Immature natural killer cell (primary cell): ENCODE measurements at places on chromosomes 2 and 18. TPM values are rescaled to one million over a fixed set of nuclear protein-coding genes. Genes with fewer than 3 reads are reported as not detected.

Gene VWA3B
- not detected for polyA plus RNA-seq

Gene UPP2
- polyA plus RNA-seq = not detected

Gene CHCHD5
- polyA plus RNA-seq = 65.1 TPM

DNA sequence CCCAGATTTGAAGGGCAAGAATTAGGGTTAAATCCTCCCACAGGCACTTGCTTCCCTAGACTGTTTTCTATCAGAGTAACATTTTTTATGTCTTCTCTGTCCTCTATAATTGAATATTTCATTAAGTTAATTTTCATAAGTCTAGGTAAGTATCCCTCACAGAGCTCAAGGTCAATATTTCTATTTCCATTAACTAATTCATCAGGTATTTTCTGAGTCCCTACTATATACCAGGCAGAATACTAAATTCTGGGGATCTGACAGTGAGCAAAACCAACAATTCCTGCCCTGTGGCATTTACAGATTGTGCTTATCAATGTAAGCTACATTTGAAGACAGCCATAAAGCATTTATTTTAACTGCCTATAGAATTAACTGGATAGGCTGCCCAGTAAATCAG, 86.4 kb upstream of the RBBP8 start:
- H3K27me3 ChIP-seq = no peaks in the 10 kb centered on the region
- H3K27ac ChIP-seq = no peak overlapping the region
- no peak for DNase-seq
- H3K4me1 ChIP-seq = no peaks in the 10 kb centered on the region
- H3K4me3 ChIP-seq = no peak overlapping the region
- no peaks in the 10 kb centered on the region for H3K36me3 ChIP-seq

GRCh38 chr18:72458271-72458670, 85.9 kb downstream of the CBLN2 start:
- H3K27ac ChIP-seq = no peak overlapping the region
- no peaks in the 10 kb centered on the region for H3K36me3 ChIP-seq
- no peak overlapping the region for H3K4me3 ChIP-seq
- DNase-seq = no peak

- H3K27me3 ChIP-seq = no peaks in the 10 kb centered on the region
- H3K36me3 ChIP-seq = peaks cover 5% of the 10 kb centered on the region
- DNase-seq = no peak
- H3K4me1 ChIP-seq = no peaks in the 10 kb centered on the region
- H3K27ac ChIP-seq = no peak overlapping the region
Measured at GRCh38 chr2:61091485-61091884, 25.8 kb downstream of the SANBR start.

DNA sequence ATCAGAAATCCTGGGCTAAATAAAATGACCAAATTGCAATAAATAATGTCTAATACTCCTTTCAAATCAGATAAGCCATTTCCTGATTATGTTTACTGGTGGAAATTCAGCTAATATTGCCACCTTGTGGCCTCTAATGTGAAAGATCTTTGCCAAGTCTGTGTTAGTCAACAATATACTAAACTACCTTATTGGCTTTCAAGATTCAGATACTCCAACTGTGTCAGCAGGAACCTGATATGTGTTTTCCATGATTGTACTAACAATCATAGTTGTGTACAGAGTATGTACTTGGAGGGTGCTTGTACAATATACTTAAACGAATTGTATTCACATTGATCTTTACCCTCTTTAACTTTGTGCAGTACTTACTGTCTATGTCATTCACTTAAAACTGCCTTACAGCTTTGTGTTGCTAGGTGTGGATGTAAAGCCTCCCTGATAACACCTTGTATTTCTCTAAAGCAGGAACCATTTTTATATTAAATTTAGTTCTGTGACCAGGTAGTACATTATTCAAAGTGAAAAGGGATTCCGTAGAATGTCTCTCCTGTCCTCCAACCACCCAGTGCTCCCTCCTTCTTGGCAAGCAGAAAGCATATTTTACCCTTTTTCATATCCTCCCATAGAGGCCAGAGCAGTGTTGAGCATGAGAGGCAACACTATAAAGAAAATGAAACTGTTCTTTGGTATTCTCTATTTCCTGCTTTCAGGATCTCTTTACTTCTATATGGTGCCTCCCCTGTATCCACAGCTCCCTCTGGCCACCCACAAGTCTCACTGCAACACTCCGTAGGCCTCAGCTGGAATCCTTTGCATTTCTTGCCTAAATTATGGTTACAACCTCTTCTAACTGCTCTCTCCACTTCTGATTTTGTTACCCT, 75.2 kb upstream of the C2orf15 start:
- peak; percentile 13 for DNase-seq
- no peaks in the 10 kb centered on the region for H3K36me3 ChIP-seq
- H3K27ac ChIP-seq = no peak overlapping the region
- no peaks in the 10 kb centered on the region for H3K27me3 ChIP-seq
- H3K4me3 ChIP-seq = no peak overlapping the region
- no peaks in the 10 kb centered on the region for H3K4me1 ChIP-seq

DNA sequence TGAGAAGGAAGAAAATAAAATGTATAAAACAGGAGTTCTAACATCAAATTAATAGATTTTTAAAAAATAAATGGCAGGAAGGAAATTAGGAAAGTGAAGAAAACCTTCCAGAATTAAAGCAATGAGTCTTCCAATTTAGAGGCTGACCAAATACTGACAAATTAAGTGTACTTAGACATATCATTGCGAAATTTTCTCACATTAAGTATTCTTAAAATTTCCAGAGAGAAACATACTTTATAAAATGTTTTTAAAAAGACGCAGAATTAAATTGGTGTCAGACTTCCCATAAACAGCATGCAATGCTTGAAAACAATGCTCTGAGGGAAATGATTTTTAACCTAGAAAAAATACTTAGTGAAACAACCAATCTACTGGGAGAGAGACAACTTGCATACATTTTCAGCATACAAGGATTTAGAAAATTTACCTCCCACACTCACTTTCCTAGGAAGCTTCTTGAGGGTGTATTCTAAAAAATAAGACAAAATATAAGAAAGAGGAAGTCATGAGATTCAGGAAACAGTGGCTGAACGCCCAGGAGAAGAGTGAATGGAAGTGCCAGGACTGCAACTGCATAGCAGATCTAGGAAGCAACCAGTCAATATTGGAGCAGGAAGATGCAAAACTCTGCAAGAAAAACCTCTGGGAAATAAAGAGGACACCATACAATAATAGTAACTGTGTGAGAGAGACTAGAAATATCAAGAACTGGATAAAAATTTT, 339.9 kb downstream of the ADCYAP1 start:
- no peaks in the 10 kb centered on the region for H3K27me3 ChIP-seq
- no peaks in the 10 kb centered on the region for H3K36me3 ChIP-seq
- no peak overlapping the region for H3K27ac ChIP-seq

- no peaks in the 10 kb centered on the region for H3K4me1 ChIP-seq
- no peaks in the 10 kb centered on the region for H3K27me3 ChIP-seq
- no peak overlapping the region for H3K27ac ChIP-seq
- no peak overlapping the region for H3K4me3 ChIP-seq
Measured at GRCh38 chr2:100045000-100045399, 97.4 kb downstream of the AFF3 start.

GRCh38 chr2:205066081-205066480, 520.8 kb downstream of the PARD3B start:
- no peak overlapping the region for H3K4me3 ChIP-seq
- no peak overlapping the region for H3K27ac ChIP-seq
- DNase-seq = no peak
- H3K4me1 ChIP-seq = no peaks in the 10 kb centered on the region
- H3K27me3 ChIP-seq = peaks cover 4% of the 10 kb centered on the region

DNA sequence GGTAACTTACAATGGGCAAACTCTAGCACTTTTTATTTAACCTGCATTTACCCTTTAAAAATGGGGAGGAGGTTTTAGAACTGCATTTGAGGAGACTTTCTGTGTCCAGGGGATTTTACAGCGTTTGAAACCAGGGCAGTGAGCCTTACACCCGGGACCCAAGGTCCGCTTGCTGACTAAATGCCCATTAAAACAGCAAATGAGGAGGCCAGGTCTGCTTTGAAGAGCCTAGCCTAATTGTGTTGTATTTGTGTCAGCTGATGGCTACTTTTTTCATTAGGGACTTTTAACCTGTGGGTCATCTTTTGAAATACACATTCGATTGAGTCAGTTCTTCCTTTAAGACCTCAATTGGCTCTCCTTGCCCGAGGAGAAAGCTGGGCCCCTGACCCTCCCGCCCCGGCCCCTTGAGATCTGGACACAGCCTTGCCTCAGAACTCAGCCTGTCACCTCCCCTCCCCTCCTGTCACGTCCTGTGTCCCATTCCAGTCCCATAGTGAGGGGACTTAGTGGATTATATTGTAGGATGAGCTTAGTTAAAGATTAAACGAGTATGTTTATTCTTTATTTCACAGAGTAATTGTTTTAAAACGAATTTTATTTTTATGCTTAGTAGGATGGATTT, 69.0 kb downstream of the KLHL29 start:
- no peak for DNase-seq
- H3K4me3 ChIP-seq = no peak overlapping the region
- peaks cover 23% of the 10 kb centered on the region for H3K4me1 ChIP-seq
- H3K36me3 ChIP-seq = no peaks in the 10 kb centered on the region
- H3K27me3 ChIP-seq = peaks cover 12% of the 10 kb centered on the region

DNA sequence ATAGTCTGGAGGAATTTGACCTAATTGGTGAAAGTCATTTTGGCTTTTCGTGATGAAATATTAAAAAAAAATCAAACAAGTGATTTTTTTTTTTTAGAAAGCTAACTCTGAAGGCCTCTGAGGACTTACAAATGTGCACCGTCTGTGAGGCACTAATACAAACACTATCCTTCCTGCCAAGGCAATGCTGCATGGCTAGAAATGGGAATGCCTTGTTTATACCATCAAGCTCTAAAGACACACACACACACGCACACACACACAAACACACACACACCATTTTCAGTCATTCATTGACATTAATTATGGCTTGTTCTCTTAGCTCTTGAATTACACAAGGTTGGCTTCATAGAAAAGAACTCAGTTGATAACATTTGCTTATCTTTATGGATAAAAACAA, 1242.0 kb upstream of the ACVR2A start:
- no peak for DNase-seq
- no peak overlapping the region for H3K27ac ChIP-seq
- no peak overlapping the region for H3K4me3 ChIP-seq

DNA sequence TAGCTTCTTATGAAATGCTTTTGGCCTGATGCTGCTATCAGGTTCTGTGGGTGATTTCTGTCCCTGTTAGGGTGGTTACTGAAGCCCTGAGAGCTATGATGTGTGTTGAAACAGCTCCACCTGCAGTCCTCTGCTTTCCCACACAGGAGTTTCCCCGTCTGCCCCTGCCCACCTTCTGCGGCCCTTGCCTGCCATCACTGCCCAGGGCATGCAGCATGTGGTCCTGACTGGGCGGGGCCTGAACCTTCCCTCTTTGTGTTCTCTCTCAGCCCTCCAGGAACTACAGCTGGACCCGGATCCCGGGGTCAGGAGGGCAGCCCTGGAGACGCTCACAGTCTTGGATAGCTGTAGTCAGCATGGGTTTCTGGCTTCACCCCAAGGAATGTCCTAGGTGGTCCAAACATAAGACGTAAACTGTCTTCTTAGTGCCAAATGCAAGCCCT, 21.4 kb downstream of the HJURP start:
- no peaks in the 10 kb centered on the region for H3K27me3 ChIP-seq
- H3K4me3 ChIP-seq = no peak overlapping the region
- H3K27ac ChIP-seq = no peak overlapping the region
- no peaks in the 10 kb centered on the region for H3K36me3 ChIP-seq
- no peak for DNase-seq

DNA sequence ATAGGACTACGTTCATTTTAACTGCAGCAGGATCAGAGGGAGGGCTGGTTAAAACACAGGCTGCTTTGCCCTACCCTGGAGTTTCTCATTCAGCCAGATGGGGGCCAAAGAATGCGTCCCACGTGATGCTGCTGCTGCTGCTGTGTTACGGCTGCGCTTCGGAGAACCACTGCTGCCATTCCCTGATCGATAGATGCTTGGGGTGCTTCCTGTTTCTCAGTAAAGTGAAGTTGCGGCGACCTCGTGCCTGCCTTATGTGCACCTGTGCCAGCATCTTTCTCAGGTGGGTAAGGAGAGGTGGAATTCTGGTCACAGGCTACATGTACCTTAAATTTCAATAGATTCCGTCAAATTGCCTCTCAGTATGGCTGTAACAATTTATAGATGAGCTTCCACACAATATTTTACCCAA, 24.7 kb upstream of the TOGARAM2 start:
- H3K27ac ChIP-seq = no peak overlapping the region
- H3K27me3 ChIP-seq = peaks cover 2% of the 10 kb centered on the region
- peaks cover 8% of the 10 kb centered on the region for H3K4me1 ChIP-seq
- H3K36me3 ChIP-seq = no peaks in the 10 kb centered on the region

- DNase-seq = peak; percentile 81
- peak overlapping the region; percentile 64 for H3K4me3 ChIP-seq
- H3K27ac ChIP-seq = peak overlapping the region; percentile 96
- H3K4me1 ChIP-seq = peaks cover 66% of the 10 kb centered on the region
- H3K27me3 ChIP-seq = peaks cover 13% of the 10 kb centered on the region
Measured at GRCh38 chr18:63161761-63162195, 157.8 kb downstream of the BCL2 start.

DNA sequence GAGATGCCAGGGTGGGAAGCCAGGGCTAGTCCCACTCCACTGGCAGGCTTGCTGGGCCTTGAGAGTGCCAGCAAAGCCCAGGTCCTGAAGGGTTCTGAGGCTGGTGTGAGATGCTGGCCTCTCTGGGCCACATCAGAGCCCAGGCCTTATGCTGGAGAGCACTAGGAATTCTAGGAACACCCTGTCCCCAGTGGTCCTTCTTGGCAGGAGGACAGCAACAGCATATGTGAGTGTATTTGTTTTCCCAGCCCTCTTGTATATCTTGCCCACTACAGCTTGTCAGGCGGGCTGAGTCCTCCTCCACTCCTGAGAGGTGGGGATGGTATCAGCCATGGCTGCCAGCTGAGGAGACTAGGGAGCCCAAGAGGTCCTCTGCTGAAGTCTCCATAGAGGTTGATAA, 327.0 kb downstream of the PDE11A start:
- H3K4me3 ChIP-seq = no peak overlapping the region
- no peaks in the 10 kb centered on the region for H3K36me3 ChIP-seq
- H3K27me3 ChIP-seq = peaks cover 10% of the 10 kb centered on the region
- no peak overlapping the region for H3K27ac ChIP-seq
- no peak for DNase-seq
- no peaks in the 10 kb centered on the region for H3K4me1 ChIP-seq

DNA sequence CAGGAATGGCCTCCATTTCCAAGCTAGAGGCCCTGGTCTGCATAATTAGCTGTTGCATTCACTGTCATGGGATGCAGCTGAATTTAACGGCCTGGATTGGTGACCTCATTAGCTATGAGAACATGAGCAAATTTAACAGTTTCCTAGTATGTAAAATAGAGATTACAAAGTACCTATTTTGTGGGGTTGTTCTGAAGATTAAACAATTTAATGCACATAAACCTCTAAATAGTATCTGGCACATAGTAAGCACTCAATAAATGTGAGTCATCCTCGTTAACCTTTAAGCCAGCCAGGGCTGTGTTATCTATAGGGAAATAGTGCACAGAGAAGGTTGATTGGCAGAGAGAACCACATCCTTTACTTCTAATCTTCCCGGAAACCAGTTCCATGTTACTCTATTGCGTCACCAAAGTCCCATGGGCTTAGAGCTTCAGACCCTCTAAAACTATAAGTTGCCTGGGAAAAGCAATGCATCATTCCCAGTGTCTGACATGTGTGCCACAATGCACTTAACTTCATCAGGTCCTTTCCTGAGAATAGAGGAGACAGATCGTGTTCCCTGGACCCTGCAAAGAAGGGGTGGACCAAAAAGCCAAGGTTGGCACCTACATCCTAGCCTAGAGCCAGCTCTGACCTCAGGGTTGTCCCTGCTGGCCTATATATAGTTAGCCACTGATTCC, 196.5 kb downstream of the LNPK start:
- no peak overlapping the region for H3K27ac ChIP-seq
- H3K4me3 ChIP-seq = no peak overlapping the region
- H3K27me3 ChIP-seq = peaks cover 14% of the 10 kb centered on the region
- no peaks in the 10 kb centered on the region for H3K36me3 ChIP-seq
- H3K4me1 ChIP-seq = no peaks in the 10 kb centered on the region
- DNase-seq = no peak
